ENCODE measurements at places on chromosomes 12 and 14.

- no peak for DNase-seq
Measured at GRCh38 chr14:97878727-97879126, 1081.5 kb downstream of the VRK1 start.

GRCh38 chr14:99736603-99737371 is 52.7 kb downstream of the CYP46A1 start:
- DNase-seq: no peak

- no peak for DNase-seq
Measured at GRCh38 chr12:124928912-124929530, 14.6 kb upstream of the UBC start.

DNA sequence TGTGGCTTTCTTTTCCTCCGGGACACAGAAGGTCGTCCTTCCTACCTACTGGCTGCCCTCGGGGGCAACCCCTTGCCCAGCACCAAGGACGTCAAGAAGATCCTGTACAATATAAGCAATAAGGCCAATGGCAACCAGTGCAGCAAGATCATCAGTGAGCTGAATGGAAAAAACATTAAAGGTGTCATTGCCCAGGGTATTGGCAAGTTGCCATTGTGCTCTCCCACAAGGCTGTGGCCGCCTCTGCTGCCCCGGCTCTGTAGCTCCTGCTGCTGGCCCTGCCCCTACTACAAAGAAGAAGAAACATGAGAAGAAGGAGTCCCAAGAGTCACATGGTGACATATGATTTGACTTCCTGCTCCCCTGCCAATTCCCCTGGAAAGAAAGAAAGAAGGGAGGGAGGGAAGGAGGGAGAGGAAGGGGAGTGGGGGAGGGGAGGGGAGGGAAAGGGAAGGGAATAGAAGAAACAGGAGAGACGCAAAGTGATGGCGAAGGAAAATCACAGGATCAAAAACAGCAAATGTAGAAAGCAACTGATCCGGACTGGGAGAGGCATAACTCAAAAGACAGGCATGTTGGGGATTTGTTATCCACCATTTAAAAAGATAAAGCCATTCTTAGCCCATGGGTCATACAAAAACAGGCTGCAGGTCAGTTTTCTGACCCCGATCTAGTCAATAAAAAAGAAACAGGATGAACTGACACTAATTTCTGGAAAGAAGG is 61.3 kb upstream of the RESF1 start:
- peak; percentile 6 for DNase-seq

- DNase-seq: no peak
Measured at GRCh38 chr14:59175404-59175803, 13.1 kb upstream of the DAAM1 start.

- DNase-seq: no peak
Measured at GRCh38 chr14:68968051-68968450, 11.1 kb downstream of the ACTN1 start.

GRCh38 chr12:106138357-106138632 is 459 bp downstream of the NUAK1 start:
- no peak for DNase-seq

DNA sequence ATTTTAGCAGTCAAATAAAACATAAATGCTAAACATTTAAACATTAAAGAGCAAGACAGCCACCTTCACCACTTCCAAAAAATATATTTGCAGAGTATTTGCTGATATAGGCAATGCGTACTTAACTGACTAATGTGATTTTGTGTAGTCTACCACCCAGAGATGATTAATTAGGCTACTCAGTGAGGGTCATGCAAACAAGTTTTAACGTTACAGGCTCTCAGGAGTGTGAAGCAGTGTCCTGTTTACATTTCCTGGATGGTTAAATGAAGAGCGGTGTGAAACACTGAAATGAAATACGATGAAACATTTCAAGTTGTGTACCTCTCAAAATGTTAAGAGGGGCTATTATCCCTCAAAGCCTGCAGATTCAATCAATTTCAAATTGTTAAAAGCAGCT is 165.8 kb upstream of the LRIG3 start:
- peak; percentile 75 for DNase-seq

GRCh38 chr14:88481794-88482193 is 73.0 kb downstream of the PTPN21 start:
- no peak for DNase-seq

DNA sequence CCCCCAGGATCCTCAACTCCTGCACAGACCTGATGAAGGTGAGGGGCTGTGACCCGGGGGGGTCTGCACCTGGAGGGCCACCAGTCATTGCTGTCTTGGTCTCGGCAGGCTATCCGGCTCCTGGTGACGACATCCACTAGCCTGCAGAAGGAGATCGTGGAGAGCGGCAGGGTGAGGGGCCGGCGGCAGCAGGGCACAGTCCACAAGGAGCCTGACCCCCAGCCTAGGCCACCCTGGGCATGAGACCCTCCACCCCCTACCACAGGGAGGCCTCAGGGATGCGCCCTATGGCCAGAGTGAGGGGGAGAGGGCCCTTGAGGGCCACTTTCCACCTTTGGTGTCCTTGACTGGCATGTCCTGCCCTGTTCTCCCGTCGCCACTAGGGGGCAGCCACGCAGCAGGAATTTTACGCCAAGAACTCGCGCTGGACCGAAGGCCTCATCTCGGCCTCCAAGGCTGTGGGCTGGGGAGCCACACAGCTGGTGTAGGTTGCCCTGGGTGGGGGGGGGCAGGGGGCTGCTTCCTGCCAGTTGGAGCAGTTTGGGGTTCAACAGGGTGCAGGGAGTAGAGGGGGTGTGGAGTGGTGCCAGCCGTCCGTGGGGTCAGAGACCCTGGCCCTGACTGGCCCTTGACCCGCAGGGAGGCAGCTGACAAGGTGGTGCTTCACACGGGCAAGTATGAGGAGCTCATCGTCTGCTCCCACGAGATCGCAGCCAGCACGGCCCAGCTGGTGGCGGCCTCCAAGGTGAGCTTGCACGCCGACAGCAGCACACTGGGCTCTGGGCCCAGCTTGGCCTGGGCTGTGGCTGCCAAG is 25.0 kb downstream of the HIP1R start:
- peak; percentile 46 for DNase-seq

GRCh38 chr12:3342051-3342450 is 149.0 kb upstream of the PRMT8 start:
- peak; percentile 96 for DNase-seq

DNA sequence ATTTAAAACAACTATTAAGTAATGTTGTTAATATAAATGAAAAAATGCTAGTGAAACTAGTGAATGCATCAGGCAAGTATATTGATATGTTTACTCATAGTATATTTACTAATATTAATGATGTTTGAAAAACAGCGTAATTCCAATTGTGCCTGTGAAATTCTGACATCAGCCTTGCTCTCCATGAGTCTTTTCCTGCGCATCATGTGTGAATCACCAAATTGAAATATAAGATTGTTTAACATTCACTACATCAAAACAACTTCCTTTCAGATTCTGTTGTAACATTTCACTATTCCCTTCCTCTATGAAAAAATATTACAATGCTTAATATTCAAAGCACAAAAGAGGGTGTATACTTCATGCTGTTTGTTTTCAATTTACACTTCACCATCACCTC is 1995.9 kb upstream of the SEL1L start:
- DNase-seq: no peak

- DNase-seq: no peak
Measured at GRCh38 chr14:23903442-23903841, 50.1 kb upstream of the DHRS4 start.

DNA sequence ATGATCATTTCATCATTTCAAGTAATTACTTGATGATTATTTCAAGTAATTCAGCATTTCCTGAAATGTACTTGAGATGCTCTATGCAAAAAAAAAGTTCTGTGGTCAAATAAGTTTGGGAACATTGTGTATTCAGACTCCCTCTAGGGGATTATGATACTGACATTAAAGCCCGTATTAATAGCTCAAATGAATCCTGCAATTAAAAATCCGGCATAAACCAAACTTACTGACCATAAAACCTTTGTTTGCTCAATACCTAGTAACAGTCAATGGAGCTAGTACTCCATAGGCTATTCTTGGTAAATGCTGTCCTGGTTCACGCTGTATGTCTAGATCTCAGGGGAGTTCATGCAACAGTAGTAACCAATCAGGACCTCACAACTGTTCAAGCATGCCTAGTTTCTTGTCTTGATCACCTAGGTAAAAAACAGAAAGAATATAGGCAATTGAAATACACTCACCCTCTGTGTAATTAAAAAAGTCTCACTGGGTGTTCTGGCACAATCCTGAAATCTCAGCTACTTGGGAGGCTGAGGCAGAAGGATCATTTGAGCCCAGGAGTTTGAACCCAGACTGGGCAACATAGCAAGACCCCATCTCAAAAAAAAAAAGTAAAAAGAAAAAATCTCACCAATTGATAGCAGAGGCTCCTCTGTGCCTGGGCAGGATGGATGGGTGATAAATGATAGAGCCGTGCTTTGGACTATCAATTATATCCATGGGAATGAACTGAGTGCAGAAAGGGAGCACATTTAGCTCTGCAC is 14.1 kb downstream of the ALDH1L2 start:
- no peak for DNase-seq

DNA sequence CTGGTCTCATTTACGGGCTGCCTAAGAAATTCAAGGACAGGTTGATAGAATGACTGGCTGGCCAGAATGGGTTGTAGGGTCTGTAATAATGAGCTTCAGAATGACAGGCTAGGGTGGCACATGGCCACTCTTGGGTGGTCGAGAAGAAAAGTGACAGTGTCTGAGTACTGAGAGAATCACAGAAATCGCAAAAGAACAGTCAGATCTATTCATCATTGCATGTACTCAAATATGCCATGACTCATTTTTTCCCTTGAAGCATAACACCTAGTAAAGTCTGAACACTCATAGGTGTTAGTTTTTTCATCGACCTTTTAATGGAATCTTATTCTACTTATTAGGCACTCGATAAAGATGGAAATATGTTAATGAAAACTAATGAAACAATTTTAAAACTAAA is 37.8 kb upstream of the SEL1L start:
- DNase-seq: no peak

DNA sequence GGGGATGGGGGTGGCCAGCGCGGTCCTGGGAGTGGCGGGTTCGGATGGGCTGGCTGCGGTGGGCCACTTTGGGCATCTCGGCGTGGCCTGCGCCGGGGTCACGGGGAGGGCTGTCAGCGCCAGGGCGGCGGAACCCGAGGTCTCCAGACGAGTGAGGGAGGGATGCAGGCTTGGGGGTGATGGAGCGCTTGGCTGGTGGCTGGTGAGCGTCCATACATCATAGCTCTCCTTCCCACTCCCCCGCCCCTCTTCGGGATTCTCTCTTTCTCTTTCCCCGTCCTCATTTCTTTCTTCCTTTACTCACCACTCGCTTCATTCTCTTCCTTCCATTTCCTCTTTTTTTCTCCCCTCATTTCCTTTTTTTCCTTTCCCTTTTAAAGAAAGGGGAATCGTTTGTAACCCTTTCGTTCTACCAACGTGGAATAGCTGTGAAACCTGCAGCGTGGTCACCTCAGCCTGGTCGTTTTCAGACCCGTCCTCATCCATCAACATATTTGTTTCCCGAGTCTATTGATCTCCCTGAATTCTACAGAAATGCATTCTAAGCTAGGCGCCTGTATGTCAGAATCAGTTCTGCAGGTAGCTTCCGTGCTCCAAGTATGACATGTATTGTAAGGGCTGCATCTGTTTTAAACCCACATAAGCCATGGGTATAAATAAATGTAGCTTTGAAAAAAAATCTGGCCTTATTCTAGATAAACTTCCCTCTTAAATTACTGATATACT is 260.3 kb upstream of the E2F7 start:
- DNase-seq: no peak

- DNase-seq: no peak
Measured at GRCh38 chr12:99772274-99772673, 124.7 kb downstream of the GARIN6 start.

DNA sequence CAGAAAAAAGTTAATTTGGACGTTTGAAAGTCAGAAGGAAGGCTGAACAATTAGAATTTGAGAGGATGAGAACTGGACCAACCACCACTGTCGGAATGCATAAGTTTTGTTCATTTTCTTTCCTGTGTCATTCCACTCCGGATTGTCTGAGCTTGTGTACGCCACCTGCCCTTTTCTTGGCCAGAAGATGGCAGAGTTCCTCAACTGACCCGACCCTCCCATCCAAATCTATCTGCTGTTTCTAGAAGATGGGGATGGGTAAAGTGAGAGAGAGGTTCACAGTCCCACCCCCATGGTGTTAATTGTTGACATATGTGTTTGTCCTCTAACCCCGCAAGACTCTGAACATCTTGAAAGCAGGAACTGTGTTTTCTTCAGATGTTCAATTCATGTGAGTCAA is 388.0 kb downstream of the VRK1 start:
- DNase-seq: no peak

DNA sequence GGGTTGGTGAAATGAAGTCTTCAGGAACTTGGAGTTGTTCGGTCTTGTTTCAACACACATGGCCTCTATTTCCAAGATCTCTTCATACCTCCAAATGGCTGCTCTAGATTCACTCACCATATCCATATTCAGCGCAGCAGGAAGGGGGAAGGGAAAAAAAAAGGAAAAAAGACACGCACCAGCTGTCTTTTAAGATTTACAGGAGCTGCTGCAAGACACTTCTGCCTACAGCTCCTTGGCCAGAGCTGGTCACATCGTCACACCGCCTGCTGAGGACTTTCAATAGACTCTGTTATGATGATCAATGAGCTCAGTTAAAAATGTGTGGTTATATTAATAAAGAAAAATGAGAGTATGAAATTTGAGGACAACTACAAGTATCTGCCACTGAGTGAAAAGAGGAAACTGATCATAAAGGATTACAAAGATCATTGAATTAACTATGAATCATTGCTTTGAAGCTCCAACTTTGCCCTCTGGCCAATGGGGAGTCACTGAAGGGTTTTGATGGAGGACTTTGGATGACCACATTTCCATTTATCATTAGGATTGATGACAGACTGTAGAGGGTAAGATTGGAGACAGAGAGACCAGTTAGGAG is 182.1 kb upstream of the HMGA2 start:
- DNase-seq: no peak

DNA sequence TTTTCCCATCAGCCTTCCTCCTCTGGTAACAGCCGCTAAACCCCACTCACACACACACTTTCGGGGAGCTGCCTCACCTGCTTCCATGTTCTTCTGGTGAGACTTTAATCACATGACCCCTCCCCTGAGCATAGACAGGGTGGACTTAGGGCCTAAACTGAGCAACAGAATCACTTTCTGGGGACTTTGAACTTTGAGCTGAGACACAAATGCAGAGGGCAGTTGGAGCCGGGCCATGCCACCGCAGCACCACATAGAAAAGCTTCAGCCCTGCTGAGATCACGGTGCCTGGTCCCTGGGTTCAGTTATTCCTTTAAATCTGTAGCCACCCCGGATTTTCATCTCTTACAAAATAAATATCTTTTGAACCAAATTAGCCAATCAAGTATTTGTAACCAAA is 18.4 kb upstream of the MAP3K9 start:
- DNase-seq: no peak

GRCh38 chr14:74593241-74593953 is 18.6 kb downstream of the LTBP2 start:
- DNase-seq: no peak

GRCh38 chr12:96045566-96045965 is 10.2 kb upstream of the LTA4H start:
- no peak for DNase-seq

GRCh38 chr14:94382716-94383596 is 5.4 kb downstream of the SERPINA1 start:
- no peak for DNase-seq
